ELR (cell line): ENCODE measurements at places on chromosomes 5 and 9.

GRCh38 chr9:137273611-137274320 is 3.8 kb upstream of the TOR4A start:
- DNase-seq, result no peak

- peak; percentile 65 for DNase-seq
Observed at GRCh38 chr5:115888027-115888426, 46.3 kb downstream of the AP3S1 start.

- no peak for DNase-seq
Observed at GRCh38 chr9:15915711-15916110, 362.9 kb downstream of the CCDC171 start.

- DNase-seq, result no peak
Observed at GRCh38 chr5:72040513-72040912, 66.8 kb upstream of the MAP1B start.

- DNase-seq, result peak; percentile 82
Observed at GRCh38 chr5:95718203-95718602, 12.9 kb upstream of the RHOBTB3 start.

DNA sequence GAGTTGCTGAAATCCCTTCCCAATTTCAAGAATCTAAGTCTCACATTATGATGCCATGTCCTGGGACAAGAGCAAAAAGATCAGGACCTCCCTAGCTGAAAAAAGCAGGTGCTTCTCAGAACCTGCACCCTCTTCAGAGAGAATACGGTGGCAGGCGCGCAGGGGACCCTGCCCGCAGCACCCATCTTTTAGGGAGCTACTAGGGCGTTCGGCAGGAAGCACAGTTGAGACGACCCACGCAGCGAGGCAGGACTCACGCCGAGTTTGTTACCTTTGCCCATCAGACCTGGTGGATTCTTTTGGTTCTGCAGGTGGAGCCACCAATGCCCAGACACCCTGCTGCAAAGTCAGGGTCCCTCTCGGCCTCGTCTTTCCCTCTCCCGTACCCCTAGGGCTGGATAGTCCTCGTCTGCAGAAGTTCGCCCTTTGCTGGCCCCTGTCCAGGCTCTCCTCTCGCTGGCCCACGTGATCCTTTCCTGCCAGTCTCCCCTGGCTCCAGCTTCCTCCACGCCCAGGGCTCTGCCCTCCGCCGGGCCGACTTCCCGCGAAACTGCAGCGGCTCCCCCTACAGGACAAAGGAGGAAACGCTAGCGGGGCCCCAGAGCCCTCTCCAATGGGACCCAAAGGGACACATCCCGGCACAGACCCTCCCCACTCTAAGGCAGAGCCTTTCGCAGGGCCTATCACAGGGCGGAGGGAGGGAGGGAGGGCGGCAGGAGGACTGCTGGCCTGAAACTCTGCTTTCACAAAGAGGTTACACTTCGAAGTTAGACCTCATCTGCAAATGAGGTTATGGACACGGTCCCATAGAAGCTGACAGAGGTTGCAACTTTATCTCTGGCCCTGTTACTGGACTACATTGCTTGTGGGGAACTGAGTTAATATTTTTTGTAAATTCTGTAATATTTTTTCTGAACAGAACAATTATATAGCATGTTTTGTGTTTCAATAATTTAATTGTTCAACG is 28.8 kb downstream of the TMEM174 start:
- peak; percentile 79 for DNase-seq

DNA sequence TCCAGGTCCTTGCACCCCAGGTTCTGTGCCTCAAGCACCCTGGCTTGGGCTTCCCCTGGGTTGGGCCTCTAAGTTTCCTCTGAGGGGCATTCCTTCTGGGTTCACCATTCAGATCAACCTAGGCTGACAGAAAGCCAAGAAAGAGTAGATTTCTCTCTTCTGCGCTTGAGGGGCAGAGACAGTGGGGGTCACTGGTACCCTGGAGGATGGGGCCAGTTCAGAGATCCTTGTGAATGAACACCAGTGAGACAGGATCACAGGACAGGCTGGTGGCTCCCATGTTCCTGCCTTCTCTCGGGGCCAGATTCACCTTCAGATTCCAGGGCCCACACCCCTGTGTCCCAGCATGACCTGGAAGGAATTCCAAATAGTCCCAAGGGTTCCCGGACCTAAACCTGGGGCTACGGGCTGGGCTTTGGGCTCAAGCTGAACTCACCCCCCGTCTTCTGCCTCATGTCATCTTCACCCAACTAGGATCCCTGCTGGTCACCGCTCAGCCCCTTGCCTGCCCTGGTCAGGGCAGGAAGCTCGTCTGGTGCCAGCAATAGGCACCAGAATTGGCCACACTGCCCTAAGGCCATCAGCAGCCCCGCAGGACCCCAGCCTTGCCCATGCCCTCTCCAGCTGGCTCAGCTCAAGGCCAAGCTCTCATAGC is 91.8 kb upstream of the MVB12B start:
- DNase-seq, result no peak

- no peak for DNase-seq
Observed at GRCh38 chr5:37054391-37054790, 177.8 kb downstream of the NIPBL start.

- no peak for DNase-seq
Observed at GRCh38 chr9:75593920-75594319, 296.6 kb upstream of the PCSK5 start.

GRCh38 chr5:67578011-67578410 is 381.4 kb upstream of the CD180 start:
- no peak for DNase-seq

DNA sequence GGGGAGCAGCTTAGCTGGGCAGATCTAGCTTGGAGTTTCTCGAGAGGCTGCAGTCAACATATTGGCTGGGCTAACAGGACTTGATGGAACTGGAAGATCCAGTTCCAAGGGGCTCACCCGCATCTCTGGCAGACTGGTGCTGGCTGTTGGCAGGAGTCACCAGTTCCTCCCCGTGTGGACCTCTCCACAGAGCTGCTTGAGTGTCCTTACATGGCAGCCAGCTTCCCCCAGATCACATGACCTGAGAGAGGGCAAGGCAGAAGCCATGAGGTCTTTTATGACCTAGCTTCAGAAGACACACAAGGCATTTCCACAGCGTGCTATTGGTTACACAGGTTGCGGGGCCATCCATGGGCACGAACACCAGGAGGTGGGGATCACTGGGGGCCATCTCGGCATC is 26.4 kb upstream of the RXRA start:
- no peak for DNase-seq

- no peak for DNase-seq
Observed at GRCh38 chr9:137880976-137881530, 3.5 kb downstream of the CACNA1B start.

- peak; percentile 41 for DNase-seq
Observed at GRCh38 chr5:96703384-96703920, 41.3 kb downstream of the CAST start.

DNA sequence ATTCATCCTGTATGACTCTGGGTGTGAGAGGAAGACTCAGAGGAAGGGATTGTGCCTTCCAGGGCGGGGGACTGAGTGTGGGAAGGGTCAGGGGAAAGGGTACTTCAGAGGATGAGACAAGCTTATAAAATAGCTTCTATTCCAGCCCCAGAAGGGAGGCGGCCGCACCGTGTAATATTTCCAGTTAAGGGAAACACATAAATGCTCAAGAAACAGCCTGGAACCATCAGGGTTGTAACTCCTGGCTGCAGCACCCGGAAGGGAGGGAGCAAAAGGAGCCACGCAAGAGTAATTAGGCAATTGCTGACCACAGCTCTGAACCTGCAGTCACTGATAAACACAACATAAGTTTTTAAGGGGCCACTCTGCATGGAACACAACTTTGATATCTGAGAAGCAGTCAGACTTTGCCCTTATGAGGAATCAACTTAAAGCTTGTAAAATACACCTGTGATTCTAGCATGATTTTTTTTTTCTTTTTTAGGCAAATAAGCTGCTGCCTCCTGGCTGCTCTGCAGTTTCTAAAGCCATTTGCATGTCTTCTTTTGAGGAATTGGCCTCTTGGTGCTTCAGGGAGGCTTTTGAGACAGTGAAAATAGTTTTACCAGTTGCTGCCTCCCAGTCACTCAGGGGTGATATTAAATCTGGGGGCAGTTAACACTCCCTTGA is 382.7 kb downstream of the ENC1 start:
- DNase-seq, result peak; percentile 30

- peak; percentile 86 for DNase-seq
Observed at GRCh38 chr5:17185773-17186172, 31.7 kb upstream of the BASP1 start.

- DNase-seq, result no peak
Observed at GRCh38 chr9:122070728-122071515, 22.2 kb downstream of the TTLL11 start.

DNA sequence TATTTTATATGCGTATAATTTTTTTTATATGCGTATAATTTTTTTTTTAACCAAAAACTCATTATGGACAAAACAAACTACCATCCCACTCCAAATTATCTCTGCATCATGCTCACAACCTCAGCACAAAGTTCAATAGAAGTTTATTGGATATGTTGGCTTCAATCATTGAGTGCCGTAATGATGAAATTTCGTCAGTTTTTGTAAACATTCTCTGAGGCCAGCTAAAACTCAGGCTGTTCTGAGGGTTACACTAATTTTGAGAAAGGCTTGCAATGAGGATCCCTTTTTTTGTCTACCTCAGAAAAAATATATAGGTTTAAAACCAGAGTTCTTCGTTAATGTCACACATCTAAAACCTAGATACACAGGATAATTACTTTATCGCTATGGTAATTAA is 1253.2 kb downstream of the EFNA5 start:
- DNase-seq, result no peak

GRCh38 chr9:76756941-76757673 is 7.1 kb upstream of the PCA3 start:
- DNase-seq, result no peak

GRCh38 chr9:137816531-137817235 is 60.9 kb upstream of the CACNA1B start:
- DNase-seq, result no peak

DNA sequence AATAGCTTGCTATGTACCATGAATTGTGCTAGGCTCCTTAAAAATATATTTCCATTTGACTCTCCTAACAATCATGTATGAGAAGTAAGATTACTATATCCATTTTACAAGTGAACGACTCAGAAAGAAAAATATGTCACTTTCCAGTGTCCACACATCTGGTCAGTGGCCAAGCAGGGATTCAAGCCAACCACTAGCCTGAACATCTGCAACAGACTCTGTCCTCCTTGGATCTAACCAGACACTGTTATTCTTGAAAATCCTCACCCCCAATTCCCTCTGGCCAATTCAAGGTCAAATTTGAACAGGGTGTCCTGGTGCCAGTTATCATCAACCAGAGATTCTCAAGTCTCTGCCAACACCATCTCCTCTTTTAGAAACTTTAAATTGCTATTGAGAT is 344.1 kb upstream of the WWC1 start:
- DNase-seq, result no peak

- no peak for DNase-seq
Observed at GRCh38 chr9:75105841-75106240, 17.5 kb downstream of the OSTF1 start.
